Vagina (tissue), 2 donors: ENCODE measurements at places on chromosomes 2 and 18. TPM values are rescaled to one million over a fixed set of nuclear protein-coding genes. Genes with fewer than 3 reads are reported as not detected.
A peak's percentile ranks its signal among the peaks of the same experiment; 100 is the strongest.

DNA sequence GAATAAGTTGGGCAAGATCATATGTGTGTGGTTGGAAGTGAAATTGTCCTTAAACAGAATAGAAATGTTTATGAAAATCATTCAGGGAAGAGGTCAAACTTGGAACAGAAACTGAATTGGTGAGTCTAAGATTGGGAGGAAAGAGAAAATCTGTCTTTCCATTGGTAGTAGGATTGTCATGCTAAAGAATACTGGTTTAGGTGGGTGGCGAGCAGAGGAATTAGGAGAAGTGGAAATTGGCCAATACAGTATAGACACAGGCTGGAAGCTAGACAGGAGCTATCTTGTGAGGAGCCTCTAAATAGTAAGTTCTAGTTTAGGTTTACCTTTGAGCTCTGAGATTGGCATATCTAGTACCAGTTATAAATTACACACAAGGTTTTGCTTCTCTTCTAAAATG, 80.9 kb upstream of the KYNU start:
- no peaks in the 10 kb centered on the region for H3K4me1 ChIP-seq
- H3K36me3 ChIP-seq, result no peaks in the 10 kb centered on the region
- no peak overlapping the region for H3K27ac ChIP-seq
- H3K4me3 ChIP-seq, result no peak overlapping the region
- no peak for DNase-seq

Gene DSC3
- total RNA-seq, result 176 TPM

GRCh38 chr2:172013396-172013795, 13.6 kb downstream of the METAP1D start:
- H3K27ac ChIP-seq, result no peak overlapping the region
- no peak for DNase-seq
- H3K36me3 ChIP-seq, result no peaks in the 10 kb centered on the region
- H3K4me1 ChIP-seq, result no peaks in the 10 kb centered on the region

- DNase-seq, result no peak
- no peak overlapping the region for H3K4me3 ChIP-seq
- peaks cover 62% of the 10 kb centered on the region for H3K4me1 ChIP-seq
- no peaks in the 10 kb centered on the region for H3K36me3 ChIP-seq
- peak overlapping the region; percentile 84 for H3K27ac ChIP-seq
Measured at GRCh38 chr2:109174626-109175349, 45.8 kb downstream of the SH3RF3 start.

- no peak overlapping the region for H3K27ac ChIP-seq
- H3K4me1 ChIP-seq, result peaks cover 17% of the 10 kb centered on the region
- DNase-seq, result no peak
- no peak overlapping the region for H3K4me3 ChIP-seq
- H3K27me3 ChIP-seq, result no peaks in the 10 kb centered on the region
- H3K36me3 ChIP-seq, result no peaks in the 10 kb centered on the region
Measured at GRCh38 chr2:234880551-234881211, 71.1 kb upstream of the SH3BP4 start.

- no peak overlapping the region for H3K4me3 ChIP-seq
- H3K4me1 ChIP-seq, result peaks cover 24% of the 10 kb centered on the region
- DNase-seq, result no peak
- no peaks in the 10 kb centered on the region for H3K36me3 ChIP-seq
Measured at GRCh38 chr2:96913398-96914202, 43.7 kb upstream of the SEMA4C start.

- H3K4me1 ChIP-seq, result peaks cover 8% of the 10 kb centered on the region
- no peak overlapping the region for H3K4me3 ChIP-seq
- no peaks in the 10 kb centered on the region for H3K27me3 ChIP-seq
- no peaks in the 10 kb centered on the region for H3K36me3 ChIP-seq
- no peak for DNase-seq
Measured at GRCh38 chr18:46720521-46720920, 36.3 kb downstream of the ST8SIA5 start.

DNA sequence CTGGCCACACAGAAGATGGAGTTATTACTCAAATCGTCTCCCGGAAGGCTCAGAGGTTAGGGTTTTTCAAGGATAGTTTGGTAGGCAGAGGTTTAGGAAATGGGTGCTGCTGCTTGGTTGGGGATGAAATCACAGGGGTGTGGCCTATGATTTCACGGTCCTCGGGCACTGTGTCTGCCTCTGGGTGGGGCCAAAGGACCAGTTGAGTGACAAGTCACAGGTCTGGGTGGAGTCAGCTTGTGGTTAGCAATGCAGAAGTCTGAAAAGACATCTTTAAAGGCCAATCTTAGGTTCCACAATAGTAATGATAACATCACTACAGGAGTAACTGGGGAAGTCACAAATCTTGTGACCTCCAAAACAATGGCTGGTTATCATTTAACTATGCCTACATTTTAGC, 387.8 kb downstream of the ZNF521 start:
- no peak overlapping the region for H3K4me3 ChIP-seq
- H3K27me3 ChIP-seq, result no peaks in the 10 kb centered on the region
- H3K27ac ChIP-seq, result no peak overlapping the region
- H3K4me1 ChIP-seq, result peaks cover 1% of the 10 kb centered on the region
- DNase-seq, result no peak

Gene BOLL
- total RNA-seq, result not detected

GRCh38 chr2:233424154-233424951, 70.1 kb downstream of the DGKD start:
- DNase-seq, result no peak
- H3K4me3 ChIP-seq, result no peak overlapping the region
- H3K36me3 ChIP-seq, result no peaks in the 10 kb centered on the region
- H3K27me3 ChIP-seq, result no peaks in the 10 kb centered on the region
- H3K27ac ChIP-seq, result no peak overlapping the region

Gene PSD4
- total RNA-seq, result 39.0 TPM

DNA sequence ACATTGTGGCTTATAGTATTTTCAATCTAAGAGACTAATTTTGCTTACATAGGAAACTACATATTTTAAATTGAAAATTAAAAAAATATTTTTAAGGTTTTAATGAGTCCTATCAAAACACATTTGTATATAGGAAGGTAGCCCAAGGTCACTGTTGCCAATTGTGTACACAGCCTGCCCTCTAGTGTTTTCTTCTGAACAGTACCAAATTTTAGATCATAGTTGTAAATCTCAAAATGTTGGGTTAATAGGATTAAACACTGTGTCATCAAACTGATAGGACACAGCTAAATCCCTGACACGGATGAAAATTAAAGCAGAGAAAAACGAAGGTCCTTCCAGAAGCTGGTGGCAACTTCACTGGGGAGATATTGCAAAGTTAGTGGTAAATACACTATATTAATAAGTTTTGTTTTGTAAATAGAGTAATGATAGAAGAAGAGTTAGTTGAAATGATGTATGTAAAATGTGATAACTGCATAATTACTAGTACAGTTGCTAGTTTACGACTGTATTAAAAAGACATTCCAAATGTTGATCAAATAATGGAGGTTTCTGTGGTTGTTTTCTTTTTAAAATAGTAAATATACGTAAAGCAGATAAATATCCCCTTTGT, 19.7 kb downstream of the CLUL1 start:
- H3K36me3 ChIP-seq, result no peaks in the 10 kb centered on the region
- no peak overlapping the region for H3K4me3 ChIP-seq
- no peak overlapping the region for H3K27ac ChIP-seq
- DNase-seq, result no peak
- H3K27me3 ChIP-seq, result no peaks in the 10 kb centered on the region
- H3K4me1 ChIP-seq, result no peaks in the 10 kb centered on the region

DNA sequence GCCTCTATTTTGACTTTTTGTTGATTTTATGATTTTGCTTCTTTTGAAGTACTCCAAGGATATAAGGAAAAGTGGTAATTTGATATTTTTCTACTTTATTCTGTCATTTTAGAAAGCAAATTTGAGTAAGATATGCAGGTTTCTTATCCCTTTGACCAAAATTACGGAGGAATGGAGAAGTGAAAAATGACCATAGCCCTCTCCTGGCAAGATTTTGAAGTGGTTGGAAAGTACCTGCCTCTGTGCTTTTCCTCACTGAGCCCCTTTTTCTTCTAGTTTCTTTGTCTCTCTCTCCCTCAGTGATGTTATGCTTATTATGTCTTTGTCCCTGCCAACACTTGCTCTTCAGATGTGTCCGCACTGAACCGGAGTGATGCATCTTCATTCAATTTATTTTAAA, 898.1 kb downstream of the EPHA4 start:
- no peak overlapping the region for H3K4me3 ChIP-seq
- no peaks in the 10 kb centered on the region for H3K4me1 ChIP-seq
- H3K36me3 ChIP-seq, result no peaks in the 10 kb centered on the region
- H3K27me3 ChIP-seq, result no peaks in the 10 kb centered on the region

DNA sequence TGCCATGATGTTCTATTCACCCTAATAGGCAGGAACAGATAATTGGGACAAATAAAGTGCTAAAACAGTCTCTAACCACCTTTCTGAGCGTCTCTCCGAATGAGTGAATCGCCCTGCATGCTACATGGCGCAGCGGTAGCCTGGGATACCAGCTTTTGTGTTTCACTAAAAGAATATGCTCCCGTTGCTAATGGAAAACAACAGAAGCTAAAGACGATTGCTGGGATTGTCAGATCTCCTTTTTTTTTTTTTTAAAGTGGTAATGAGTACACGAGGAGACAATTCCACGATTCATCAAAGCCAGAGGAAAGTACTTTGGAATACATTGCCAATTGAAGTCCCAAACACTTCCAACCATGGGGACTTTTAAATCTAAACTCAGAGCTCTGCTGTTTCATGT, 1815.3 kb upstream of the CELF4 start:
- H3K4me1 ChIP-seq, result no peaks in the 10 kb centered on the region
- no peak overlapping the region for H3K4me3 ChIP-seq
- no peaks in the 10 kb centered on the region for H3K27me3 ChIP-seq
- no peaks in the 10 kb centered on the region for H3K36me3 ChIP-seq

Gene POTEJ
- total RNA-seq, result not detected

DNA sequence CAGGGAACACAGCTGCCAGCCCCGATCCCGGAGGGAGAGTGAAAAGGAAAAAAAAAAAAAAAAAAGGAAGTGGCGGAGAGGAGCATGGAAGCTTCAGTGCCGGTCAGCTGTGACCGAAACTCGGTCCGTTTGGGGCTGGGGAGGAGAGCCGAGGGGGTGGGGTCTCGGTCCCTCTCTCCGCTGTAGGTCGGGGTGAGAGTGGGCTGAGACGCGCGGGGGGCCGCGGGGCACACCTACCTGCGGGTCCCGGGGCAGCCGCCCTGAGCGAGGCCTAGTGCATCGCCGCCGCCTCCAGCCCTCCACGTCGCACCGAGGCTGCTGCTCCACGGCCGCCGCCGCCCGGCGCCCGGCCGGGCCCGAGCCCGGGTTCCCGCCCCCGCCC, 536 bp downstream of the VPS54 start:
- peaks cover 55% of the 10 kb centered on the region for H3K4me1 ChIP-seq

- DNase-seq, result peak; percentile 91
- peak overlapping the region; percentile 93 for H3K27ac ChIP-seq
- H3K4me3 ChIP-seq, result peak overlapping the region; percentile 45
- no peaks in the 10 kb centered on the region for H3K27me3 ChIP-seq
- peaks cover 50% of the 10 kb centered on the region for H3K4me1 ChIP-seq
Measured at GRCh38 chr2:174012347-174013314, 47.5 kb upstream of the SP3 start.

- no peak for DNase-seq
- H3K4me3 ChIP-seq, result no peak overlapping the region
- H3K27me3 ChIP-seq, result no peaks in the 10 kb centered on the region
- no peaks in the 10 kb centered on the region for H3K4me1 ChIP-seq
- no peaks in the 10 kb centered on the region for H3K36me3 ChIP-seq
Measured at GRCh38 chr2:100391735-100392515, 25.5 kb downstream of the CHST10 start.

Gene AAMP
- total RNA-seq, result 106 TPM

- no peaks in the 10 kb centered on the region for H3K36me3 ChIP-seq
- no peak for DNase-seq
- H3K27me3 ChIP-seq, result no peaks in the 10 kb centered on the region
- no peak overlapping the region for H3K4me3 ChIP-seq
- H3K4me1 ChIP-seq, result no peaks in the 10 kb centered on the region
Measured at GRCh38 chr18:49910986-49911385, 97.7 kb upstream of the ACAA2 start.

DNA sequence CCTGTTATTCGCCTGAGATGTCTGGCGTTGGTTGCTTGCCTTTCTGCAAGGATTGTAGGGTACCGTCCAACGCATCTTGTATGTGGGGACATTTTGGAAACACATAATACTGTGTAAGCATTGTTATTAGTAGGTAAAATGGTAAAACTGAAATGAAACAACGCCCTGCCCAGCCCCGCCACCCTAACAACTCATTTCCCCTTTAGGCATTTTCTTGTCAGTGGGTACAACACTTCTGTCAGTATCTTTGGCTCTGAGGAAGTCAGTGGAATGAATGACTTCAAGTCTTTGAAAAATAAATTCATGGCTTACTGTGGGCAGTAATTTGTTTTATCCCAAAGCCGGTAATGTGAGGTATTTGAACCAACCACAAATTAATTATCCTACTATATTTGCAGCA, 86.0 kb downstream of the FMNL2 start:
- no peak overlapping the region for H3K4me3 ChIP-seq
- DNase-seq, result no peak
- peaks cover 25% of the 10 kb centered on the region for H3K4me1 ChIP-seq
- no peaks in the 10 kb centered on the region for H3K36me3 ChIP-seq
- peak overlapping the region; percentile 62 for H3K27ac ChIP-seq

Gene NDC80
- 3.9 TPM for total RNA-seq

DNA sequence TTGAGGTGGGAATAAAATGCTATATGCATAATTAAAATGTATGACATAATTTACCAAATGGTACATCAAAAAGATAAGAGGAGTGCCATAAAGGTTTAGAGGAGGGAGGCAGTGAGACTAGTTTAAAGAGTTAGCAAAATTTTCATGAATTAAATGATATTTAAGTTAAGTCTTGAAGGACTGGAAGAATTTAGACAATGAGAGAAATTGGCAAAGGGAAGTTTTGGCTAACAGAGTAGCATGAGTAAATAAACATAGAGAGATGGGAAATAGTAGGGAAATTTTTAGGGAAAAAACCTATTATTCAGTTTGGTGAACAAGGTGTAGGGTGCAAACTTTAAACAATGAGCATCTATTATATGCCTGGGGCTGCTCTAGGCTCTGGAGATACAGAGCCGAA, 68.8 kb downstream of the CAVIN2 start:
- no peaks in the 10 kb centered on the region for H3K36me3 ChIP-seq
- no peaks in the 10 kb centered on the region for H3K27me3 ChIP-seq
- DNase-seq, result no peak
- H3K4me3 ChIP-seq, result no peak overlapping the region
- H3K4me1 ChIP-seq, result no peaks in the 10 kb centered on the region
- H3K27ac ChIP-seq, result no peak overlapping the region

Gene ARMC9
- 16.0 TPM for total RNA-seq

GRCh38 chr2:161076936-161077335, 83.3 kb upstream of the TANK start:
- DNase-seq, result no peak
- no peaks in the 10 kb centered on the region for H3K36me3 ChIP-seq
- no peak overlapping the region for H3K27ac ChIP-seq
- H3K4me1 ChIP-seq, result peaks cover 19% of the 10 kb centered on the region
- no peaks in the 10 kb centered on the region for H3K27me3 ChIP-seq

Gene RASGRP3
- total RNA-seq, result 4.2 TPM

DNA sequence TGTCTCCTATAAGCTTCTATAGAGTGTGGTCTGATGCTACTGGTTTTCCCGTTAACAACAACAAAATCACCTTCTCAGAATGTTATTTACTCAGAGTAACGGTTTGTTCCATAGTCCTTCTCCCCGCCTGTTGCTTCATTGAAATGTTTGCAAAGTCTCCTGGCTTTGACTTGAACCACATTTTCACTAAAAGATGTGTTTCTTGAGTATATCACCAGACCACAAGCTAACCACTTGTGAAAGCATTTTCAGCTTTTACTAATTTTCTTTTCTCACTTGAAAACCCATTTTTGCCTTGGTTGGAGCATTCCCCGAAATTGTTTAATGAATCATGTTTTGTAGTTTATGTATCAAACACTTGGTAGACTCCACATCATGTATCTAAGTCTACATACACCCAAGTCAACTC, 121.2 kb downstream of the DPP4 start:
- H3K4me1 ChIP-seq, result no peaks in the 10 kb centered on the region
- no peaks in the 10 kb centered on the region for H3K27me3 ChIP-seq
- H3K4me3 ChIP-seq, result no peak overlapping the region
- DNase-seq, result no peak
- H3K36me3 ChIP-seq, result no peaks in the 10 kb centered on the region
